ENCODE measurements at places on chromosomes 5 and 9.
A peak's percentile ranks its signal among the peaks of the same experiment; 100 is the strongest.

DNA sequence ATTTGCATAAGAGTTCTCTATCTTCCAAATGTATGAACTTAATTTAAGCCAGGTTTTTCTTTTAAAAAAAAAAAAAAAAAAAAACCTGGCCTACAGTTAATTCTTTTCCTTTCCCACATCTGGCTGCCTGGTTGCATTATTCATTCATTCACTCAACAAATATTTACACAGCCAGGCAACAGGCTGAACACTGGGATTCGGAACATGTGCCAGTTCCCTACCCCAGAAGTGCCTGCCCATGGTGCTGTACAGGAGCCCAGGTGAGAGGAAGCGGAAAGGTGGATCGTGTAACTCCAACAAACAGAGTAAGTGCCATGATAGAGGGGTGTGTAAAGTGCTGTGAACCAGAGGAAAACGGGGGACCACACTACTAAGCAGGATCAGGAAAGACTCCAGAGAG is 93.6 kb downstream of the CDK5RAP2 start:
- no peak overlapping the region for H3K4me3 ChIP-seq
- DNase-seq = no peak
- no peaks in the 10 kb centered on the region for H3K4me1 ChIP-seq
- no peak overlapping the region for H3K27ac ChIP-seq
- peaks cover 9% of the 10 kb centered on the region for H3K36me3 ChIP-seq

DNA sequence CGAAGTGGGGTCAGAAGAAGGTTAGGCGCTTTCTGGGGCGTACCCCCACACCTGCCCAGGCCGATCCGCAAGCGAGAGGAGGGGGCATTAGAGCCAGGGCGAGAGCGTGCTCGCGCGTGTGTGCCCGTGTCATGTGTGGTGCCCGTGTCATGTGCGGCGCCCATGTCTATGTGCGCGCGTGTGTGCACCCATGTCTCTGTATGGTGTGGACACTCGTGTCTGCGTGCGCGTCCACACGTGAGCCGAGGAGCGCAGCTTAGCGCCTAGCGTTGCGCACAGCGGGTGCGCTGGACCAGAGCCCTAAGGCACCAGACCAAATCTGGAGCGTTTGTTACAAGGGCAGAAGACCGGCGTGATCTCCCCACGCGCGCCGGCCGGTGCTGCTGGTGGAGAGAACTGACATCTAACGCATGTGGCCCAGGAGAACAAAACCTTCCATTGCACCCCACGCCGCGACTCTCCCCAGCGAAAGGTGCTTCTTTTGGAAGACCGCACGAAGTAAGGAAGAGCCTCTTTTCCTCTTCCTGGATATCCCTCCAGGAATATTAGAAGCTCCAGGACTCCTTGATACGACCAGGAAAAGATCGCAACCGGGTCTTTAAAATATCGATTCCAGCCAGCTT is 644 bp downstream of the NIM1K start:
- DNase-seq = peak; percentile 5
- H3K4me1 ChIP-seq = peaks cover 13% of the 10 kb centered on the region
- peak overlapping the region; percentile 79 for H3K4me3 ChIP-seq
- no peaks in the 10 kb centered on the region for H3K27me3 ChIP-seq
- H3K27ac ChIP-seq = no peak overlapping the region

DNA sequence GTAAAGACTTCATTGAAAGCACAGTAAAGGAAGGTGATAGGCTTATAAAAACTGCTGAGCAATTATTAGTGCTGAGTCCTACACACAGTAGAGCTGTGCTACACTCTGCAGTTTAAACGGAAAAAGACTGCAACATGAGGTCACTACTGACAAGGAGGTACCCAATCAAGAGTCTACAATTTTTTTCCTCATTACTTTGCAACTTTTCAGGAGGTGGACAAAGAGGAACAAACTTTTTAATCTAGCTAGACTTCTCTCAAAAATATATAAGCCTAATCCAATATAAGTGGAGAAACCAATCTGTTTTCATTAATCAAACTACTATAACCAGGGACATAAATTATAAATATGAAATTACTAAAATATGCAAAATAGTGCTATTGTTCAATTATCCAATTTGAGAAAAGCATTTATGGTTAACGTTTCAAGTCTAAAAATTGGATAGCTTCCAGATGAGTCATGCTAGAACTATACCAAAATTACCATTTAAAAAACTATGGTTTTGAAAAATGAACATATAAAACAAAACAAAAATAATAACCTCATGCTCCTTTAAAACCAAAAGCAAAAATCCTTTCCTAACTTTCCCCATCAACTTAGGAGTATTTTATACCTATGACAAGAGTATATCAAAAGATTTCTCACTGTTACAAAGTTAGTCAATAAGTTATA is 37.7 kb downstream of the FAM13B start:
- no peaks in the 10 kb centered on the region for H3K27me3 ChIP-seq
- no peak overlapping the region for H3K4me3 ChIP-seq
- H3K36me3 ChIP-seq = peaks cover 9% of the 10 kb centered on the region
- no peak for DNase-seq
- H3K27ac ChIP-seq = peak overlapping the region; percentile 34
- peaks cover 57% of the 10 kb centered on the region for H3K4me1 ChIP-seq

- H3K36me3 ChIP-seq = no peaks in the 10 kb centered on the region
- H3K27ac ChIP-seq = no peak overlapping the region
- H3K4me1 ChIP-seq = peaks cover 9% of the 10 kb centered on the region
- H3K4me3 ChIP-seq = no peak overlapping the region
- H3K27me3 ChIP-seq = no peaks in the 10 kb centered on the region
These were observed 344.1 kb downstream of the NR2F1-AS1 start for GRCh38 chr5:93236807-93237421.

- H3K36me3 ChIP-seq = no peaks in the 10 kb centered on the region
- no peak for DNase-seq
- no peaks in the 10 kb centered on the region for H3K4me1 ChIP-seq
- no peak overlapping the region for H3K27ac ChIP-seq
- no peak overlapping the region for H3K4me3 ChIP-seq
These were observed 219.9 kb downstream of the PRDM9 start for GRCh38 chr5:23727271-23727670.

DNA sequence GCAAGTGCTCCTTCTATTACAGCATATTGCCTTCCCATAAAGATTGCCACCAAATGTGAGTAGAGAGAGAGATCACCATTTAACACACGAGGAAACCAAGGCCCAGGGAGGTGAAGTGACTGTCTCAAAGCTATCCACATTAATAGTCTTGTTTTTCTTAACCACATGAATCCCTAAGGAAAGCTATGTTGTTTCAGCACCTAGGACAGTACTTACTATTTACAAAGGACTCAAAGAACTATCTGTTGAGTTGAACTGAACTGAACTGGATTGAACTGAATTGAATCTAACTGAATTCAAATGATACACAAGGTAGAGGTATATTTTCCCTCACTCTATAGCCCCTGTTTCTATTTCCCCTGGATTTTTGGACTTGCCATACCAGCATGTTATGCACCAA is 430.4 kb downstream of the CAAP1 start:
- H3K27me3 ChIP-seq = no peaks in the 10 kb centered on the region
- H3K4me3 ChIP-seq = no peak overlapping the region
- no peak overlapping the region for H3K27ac ChIP-seq
- no peaks in the 10 kb centered on the region for H3K4me1 ChIP-seq

- no peak overlapping the region for H3K4me3 ChIP-seq
- no peaks in the 10 kb centered on the region for H3K4me1 ChIP-seq
- no peak for DNase-seq
- H3K36me3 ChIP-seq = no peaks in the 10 kb centered on the region
These were observed 311.7 kb downstream of the TRIM36 start for GRCh38 chr5:114857941-114858551.
